ENCODE measurements at places on chromosomes 7 and 10. TPM values are rescaled to one million over a fixed set of nuclear protein-coding genes. Genes with fewer than 3 reads are reported as not detected.

Gene RNF32
- not detected for total RNA-seq

Gene KLF6
- 83.4 TPM for total RNA-seq

Gene ICA1
- not detected for total RNA-seq

Gene EN2
- total RNA-seq = not detected

Gene ABCB8
- 33.6 TPM for total RNA-seq

Gene TMEM178B
- total RNA-seq = not detected

Gene NHLRC2
- total RNA-seq = 9.2 TPM

Gene WNT8B
- total RNA-seq = not detected

Gene THSD7A
- 3.1 TPM for total RNA-seq

Gene LRRC61
- not detected for total RNA-seq

Gene SGCE
- 150 TPM for total RNA-seq

Gene CAMK2G
- total RNA-seq = 11.6 TPM

Gene LRRC17
- 242 TPM for total RNA-seq

Gene ADCY1
- 0.49 TPM for total RNA-seq

Gene PTF1A
- not detected for total RNA-seq

Gene CAMK1D
- 2.9 TPM for total RNA-seq

Gene ZNF488
- not detected for total RNA-seq

Gene NXPH1
- total RNA-seq = not detected

Gene CEP55
- total RNA-seq = 9.0 TPM

Gene C10orf67
- not detected for total RNA-seq

Gene GRID1
- total RNA-seq = not detected

Gene SLC13A4
- not detected for total RNA-seq

Gene TFR2
- total RNA-seq = 4.5 TPM

Gene IFIT2
- 3.6 TPM for total RNA-seq

Gene C10orf53
- not detected for total RNA-seq

Gene GATAD1
- 13.5 TPM for total RNA-seq

Gene MACROH2A2
- 7.6 TPM for total RNA-seq

Gene TES
- total RNA-seq = 32.9 TPM

Gene FKBP9
- 329 TPM for total RNA-seq

Gene USP54
- total RNA-seq = 5.4 TPM

Gene PRKCQ
- total RNA-seq = 0.32 TPM

Gene GRM3
- not detected for total RNA-seq

Gene PIK3CG
- under 0.01 TPM for total RNA-seq

Gene PNLIPRP2
- not detected for total RNA-seq

Gene SPACDR
- not detected for total RNA-seq

Gene MEIG1
- not detected for total RNA-seq
